AG20443 (cell line): ENCODE measurements at places on chromosomes 13 and 19.

DNA sequence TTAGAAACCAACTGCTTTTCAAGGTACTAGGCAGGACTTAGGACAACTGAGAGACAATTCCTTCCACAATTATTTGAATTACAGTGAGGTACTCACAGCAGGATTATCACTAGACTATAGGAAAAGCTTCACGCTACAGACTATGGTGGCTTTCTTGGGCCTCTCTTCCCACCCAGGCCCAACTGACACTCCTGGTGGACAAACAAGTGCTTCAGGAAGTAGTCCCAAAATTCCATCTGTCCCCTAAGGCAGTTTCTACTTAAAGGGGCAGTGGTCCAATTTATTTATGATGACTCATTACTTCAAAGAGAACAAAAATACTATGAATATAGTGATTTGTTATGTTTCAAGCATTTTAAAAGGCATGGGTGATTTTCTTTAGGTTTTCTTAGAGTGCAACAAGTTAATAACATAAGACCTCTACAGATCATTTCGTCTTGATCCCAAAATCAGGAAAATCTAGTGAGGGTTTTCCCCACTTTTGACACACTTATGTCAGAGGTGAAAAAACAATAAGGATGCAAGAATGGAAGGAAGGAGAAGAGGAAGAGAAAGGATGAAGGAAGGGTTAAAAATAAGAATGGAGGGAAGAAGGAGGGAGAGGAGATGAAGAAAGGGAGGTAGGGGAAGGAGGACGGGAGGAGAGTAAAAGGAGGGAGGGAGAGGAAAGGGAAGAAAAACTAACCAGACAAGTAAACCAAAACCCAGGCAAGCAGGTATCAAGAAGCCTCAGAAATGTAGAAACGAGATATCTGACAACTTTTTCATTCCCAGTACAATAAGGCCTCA is 100.7 kb downstream of the SERP2 start:
- DNase-seq = peak; percentile 14

DNA sequence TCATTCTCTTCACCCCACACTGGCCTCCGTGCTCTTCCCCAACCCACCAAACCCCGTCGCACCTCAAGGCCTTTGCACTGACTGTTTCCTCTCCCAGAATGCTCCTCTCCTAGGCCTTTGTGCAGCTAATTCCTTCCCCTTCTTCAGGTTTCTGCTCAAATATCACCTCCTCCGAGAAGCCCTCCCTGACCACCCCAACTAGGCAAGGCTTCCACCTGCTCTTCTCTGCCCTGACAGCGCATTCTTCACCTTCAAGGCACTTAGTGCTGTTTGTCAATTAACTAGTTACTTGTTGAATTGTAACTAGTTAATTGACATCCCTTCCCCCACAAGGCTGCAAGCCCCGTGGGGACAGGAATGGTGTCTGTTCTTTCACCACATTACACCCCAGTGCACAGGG is 7.8 kb upstream of the NCCRP1 start:
- no peak for DNase-seq

GRCh38 chr13:102033386-102033785 is 368.5 kb downstream of the FGF14 start:
- no peak for DNase-seq

- DNase-seq = peak; percentile 39
Measured at GRCh38 chr13:81017513-81018152, 676.7 kb upstream of the SPRY2 start.

- DNase-seq = no peak
Measured at GRCh38 chr13:94822356-94822755, 110.0 kb upstream of the SOX21 start.

GRCh38 chr13:30138511-30138910 is 168.8 kb downstream of the KATNAL1 start:
- no peak for DNase-seq

DNA sequence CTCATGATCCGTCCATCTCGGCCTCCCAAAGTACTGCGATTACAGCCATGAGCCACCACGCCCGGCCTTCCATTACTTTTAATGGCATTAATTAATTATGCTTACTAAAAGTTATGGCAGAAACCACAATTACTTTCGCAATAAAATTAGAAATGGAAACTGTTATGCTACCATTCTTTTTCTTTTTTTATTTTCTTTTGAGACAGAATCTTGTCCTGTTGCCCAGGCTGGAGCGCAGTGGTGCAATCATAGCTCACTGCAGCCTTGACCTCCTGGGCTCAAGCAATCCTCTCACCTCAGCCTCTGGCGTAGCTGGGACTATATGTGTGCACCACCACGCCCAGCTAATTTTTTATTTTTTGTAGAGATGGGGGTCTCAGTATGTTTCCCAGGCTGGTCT is 4.6 kb upstream of the BST2 start:
- no peak for DNase-seq

- no peak for DNase-seq
Measured at GRCh38 chr13:106349080-106349931, 186.2 kb downstream of the EFNB2 start.

DNA sequence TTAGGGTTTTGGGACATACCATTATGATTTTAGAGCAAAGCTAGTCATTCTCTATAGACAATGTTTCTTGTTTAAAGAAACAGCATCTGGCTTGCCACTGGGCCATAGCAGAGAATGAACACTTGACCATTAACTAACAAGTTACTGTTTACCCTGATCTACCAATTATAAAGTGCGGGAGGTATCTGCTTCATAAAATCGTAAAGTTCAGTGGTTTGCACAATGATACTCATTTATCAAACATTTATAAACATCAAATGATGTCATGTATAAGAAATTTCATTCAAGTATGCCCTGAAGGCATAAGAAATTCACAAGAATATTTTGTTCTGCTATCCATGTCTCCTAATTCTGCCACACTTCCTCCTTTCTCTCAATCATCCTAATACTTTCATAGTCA is 139.2 kb downstream of the PCDH20 start:
- no peak for DNase-seq

DNA sequence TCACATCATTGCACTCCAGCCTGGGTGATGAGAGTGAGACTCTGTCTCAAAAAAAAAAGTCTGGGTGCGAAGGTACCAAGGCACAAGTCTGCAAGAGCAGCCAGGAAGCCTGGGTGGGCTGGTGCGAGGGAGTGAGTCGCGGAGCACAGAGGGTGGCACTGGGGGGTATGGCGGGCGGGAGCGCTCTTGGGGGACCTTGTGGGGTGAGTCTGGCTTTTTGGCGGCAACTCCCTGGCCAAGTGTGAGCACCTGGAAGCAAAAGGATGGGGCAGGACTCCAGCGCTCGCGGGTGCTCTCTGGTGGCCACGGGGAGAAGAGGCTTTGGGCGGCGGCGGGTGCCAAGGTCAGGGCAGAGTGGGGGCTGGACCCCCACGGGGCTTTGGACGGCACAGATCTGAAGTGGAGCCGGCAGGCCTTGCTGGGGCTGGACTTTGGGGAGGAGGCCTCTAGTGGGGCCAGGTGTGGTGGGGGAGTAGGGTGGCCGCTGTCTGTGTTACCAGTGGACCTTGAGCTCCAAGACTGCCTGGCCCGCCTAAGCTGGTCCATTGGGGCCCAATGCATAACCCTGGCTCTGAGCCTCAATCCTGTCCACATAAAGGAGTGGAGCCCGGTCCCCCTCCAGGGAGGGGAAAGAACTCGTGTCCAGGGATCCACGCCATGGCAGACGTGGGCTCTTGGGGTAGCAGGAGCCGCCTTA is 1.6 kb downstream of the P2RY11 start:
- DNase-seq = peak; percentile 49
